ENCODE measurements at places on chromosomes 4 and X. TPM values are rescaled to one million over a fixed set of nuclear protein-coding genes. Genes with fewer than 3 reads are reported as not detected.

- no peak for DNase-seq
Measured at GRCh38 chr4:94636004-94636403, 121.8 kb upstream of the BMPR1B start.

DNA sequence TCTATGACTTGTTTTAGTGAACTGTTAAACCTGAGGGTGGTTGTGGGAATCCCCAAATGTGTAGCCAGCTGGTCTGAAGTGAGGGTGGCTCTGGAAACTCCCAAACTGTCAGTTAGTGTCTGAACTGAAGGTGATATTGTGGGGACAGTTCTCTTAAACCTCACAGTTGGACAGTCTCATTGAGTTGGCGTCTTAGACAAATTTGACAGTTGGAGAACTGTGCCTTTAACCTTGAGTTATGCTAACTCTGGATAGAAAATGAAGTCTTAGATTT is 20.7 kb upstream of the CTSO start:
- no peak for DNase-seq

GRCh38 chr4:174089711-174090110 is 193.8 kb downstream of the FBXO8 start:
- DNase-seq, result no peak

- DNase-seq, result no peak
Measured at GRCh38 chr4:52743444-52744019, 7.7 kb downstream of the ERVMER34-1 start.

TTC29 gene
- not detected for total RNA-seq

IL13RA2 gene
- total RNA-seq, result not detected

GRCh38 chr4:175325230-175325629 is 407.1 kb downstream of the ADAM29 start:
- no peak for DNase-seq

GPC3 gene
- total RNA-seq, result 13.3 TPM

DNA sequence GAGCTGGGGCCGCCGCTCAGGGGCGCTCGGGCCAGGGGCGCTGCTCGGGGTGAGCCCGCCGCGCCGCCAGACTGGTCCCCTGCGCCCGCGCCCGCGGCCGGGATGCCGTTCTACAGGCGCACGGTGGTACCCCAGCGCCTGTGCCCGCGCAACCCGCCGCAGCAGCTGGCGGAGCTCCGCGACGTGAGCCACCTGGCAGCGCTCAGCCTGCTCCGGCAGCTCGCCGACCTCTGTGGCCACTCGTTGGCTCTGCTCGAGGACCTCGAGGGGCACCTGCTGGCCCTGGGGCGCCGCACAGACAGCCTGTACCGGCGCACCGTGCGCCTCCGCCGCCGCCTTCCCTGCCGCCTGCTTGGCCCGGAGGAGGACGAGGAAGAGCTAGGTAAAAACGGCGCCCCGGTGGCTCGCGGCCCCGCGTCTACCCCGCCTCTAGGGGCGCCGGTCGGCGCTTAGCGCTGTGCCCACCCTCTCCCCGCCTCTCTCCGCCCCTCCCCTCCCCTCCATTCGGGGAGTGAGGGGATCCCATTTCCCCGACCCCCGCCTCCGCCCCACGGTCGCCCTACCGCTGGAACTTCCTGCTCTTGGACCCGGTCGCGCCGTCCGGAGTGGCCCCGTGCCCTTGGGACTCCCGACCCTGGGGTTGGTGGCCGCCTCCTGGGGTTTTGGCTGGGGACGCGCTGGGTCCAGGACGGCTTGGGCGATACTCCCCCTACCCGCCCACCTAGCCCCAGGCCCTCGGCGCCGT is 513 bp downstream of the NHSL2 start:
- DNase-seq, result no peak

GRCh38 chrX:23066588-23067281 is 67.0 kb downstream of the DDX53 start:
- no peak for DNase-seq

DNA sequence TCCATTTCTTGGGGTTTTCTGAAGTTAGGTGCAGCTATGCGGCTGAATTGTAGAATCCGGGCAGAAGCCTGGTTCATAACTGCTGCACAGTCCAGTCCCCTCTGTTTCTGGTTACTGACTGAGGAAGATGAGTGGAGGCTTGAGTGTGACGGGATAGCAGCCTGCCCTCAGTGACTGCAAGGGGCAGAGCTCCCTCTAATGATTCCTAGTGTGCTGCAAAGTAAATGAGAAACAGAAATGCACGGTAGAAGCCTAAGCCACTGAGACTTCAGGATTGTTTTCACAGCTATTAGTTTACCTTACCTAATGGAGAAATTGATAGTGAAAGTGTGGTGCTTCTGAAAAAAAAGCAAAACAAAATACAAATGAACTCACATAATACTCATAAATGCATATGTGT is 189.2 kb downstream of the GPM6A start:
- DNase-seq, result no peak

- peak; percentile 37 for DNase-seq
Measured at GRCh38 chr4:82644734-82645126, 82.9 kb upstream of the TMEM150C start.

CCDC110 gene
- total RNA-seq, result 6.3 TPM

AVPR2 gene
- total RNA-seq, result 1.2 TPM

GRCh38 chr4:154719087-154719486 is 24.7 kb upstream of the LRAT start:
- DNase-seq, result no peak

PIR gene
- total RNA-seq, result 24.9 TPM

- peak; percentile 50 for DNase-seq
Measured at GRCh38 chr4:5504486-5504885, 203.9 kb downstream of the EVC2 start.

DNA sequence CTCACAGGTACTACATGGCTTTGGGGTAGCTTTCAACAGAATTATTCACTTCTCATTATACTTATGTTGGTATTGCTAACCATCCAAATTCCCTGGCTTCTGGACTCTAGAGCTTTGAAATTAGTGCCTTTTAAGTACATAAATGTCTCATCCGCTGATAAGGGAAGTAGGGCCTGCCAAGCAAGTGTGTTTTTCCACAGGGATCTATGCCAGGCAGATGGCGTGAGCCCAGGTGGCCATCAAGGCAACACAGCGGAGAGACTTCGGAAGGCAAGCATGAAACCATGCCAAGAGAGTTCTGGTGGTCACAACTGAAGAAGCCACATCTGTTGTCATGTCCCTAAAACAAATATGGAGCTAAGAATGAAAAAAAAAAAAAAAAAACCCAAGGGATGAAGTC is 503.1 kb upstream of the LCORL start:
- DNase-seq, result no peak

NEIL3 gene
- not detected for total RNA-seq

DNA sequence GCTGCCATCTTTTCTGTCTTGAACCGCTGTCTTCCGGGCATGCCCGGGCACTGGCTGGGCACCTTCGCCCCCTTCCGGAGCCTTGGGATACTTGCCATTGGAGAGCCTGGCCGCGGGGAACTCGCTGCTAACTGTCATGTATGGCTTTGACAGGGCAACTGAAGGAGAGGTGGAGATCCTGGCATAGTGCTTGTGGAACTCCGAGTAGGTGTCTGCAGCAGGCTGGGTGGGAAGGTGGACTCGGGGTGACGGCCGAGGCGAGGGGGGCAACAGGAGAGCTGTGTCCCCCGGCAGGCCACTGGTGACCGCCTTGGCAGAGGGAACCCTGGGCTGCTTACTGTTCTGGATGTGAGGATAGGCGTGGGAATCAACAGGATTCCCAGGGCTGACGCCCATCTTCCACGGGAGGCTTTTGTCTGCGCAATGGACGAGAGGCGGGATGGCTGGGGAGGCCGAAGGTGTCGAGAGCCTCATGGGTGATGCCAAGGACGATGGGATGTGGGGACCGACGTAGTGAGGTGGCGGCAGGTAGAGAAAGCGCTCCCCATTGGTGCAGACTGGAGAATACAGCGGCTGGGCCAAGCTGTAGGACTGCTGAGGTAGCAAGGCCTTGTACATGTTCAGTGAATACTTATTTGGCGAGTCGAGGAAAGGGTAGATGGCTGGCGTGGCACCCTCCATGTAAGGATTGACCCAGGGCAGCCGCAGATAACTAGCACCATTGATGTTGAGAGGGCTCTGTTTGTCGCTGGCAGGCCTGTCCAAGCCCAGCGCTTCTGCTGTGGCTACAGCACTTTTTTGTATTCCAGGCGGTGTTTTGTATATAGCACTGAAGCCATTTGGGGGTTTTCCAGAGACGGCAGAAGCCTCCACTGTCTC is 23.4 kb downstream of the BCOR start:
- DNase-seq, result no peak

DNA sequence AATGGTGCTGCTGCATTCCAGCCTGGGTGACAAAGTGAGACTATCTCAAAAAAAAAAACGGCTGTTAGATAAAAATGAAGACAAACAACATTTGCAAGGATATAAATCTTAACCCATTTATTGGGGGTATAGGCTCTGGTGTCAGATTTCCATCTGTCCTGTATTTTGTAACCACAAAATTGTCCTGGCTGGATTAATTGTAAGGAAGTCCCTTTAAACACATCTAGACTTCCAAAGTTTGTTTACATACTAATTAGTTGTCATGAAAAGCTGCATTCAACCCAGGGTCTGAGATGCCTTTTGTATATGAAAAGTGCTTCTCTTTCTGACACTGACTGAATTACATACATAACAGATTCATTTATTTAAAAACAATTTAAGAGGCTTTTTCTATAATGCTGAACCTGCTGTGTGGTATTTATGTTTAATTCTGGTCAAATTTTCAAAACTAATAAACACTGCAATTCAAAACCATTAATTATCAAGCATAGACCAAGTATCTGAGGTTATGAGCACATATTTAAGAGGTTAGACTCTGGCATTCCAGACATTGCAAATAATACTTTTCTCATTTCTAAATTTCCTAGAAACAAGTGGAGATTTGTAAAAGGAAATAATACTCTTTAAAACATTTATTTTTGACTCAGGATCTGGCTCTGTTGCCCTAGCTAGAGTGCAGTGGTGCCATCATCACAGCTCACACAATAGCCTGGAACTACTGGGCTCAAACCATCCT is 17.5 kb upstream of the UGDH start:
- DNase-seq, result no peak

- DNase-seq, result no peak
Measured at GRCh38 chrX:906586-906985, 276.0 kb downstream of the SHOX start.

AKAP4 gene
- total RNA-seq, result not detected

GRCh38 chr4:70651864-70652506 is 14.3 kb downstream of the JCHAIN start:
- DNase-seq, result no peak

DNA sequence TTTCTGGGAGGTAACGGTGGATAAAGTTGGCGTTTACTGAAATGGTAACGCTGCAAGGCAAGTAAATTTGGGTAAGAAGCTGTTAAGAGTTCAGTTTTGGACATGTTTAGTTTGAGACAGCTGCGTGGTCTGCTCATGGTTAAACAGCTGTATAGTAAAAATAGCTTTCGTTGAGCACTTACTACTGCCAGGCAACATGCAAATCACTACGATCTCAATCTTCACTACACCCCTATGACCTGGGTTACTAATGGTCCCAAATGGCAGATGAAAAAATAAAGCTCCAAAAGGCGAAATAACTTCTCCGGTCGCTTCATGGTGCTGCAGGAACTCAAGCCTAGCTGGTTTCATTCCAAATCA is 22.2 kb downstream of the FABP2 start:
- DNase-seq, result no peak

DNA sequence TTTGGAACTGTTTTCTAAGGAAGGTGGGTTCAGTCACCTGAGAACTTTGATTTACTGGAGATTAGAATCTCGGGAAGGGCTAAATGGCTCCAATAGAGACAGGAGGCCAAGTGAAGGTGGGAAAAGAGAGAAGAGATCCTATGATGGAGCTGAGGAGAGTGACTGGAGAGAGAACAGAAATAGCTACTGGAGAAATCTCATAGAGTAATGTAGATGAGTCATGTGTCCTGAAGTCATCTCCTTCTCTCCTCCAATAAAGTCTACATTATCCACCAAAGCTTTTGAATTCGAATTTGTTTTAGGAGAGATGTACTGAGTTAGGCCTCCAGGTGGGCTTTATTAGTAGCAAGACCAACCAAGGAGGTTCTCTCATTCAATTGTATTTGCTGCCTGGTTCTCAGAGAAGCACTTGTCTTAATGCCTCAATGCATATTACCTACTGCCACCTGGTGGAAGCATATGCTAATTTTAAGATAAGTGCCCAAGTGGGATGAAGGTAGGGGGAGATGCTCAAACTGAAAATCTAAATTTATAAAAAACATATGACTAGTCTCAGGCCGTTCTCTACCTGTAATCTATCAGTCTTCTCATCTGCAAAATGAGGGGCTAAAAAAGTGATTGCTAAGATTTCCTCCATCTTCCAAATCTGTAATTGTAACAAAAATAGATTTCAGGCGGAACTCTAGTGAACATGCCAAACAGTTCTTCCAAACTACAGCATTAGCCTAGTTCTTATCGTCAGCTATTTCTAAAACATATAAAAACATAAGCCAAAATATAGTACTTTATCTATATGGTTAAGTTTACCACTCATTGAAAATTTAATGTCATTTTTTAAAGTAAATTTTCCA is 24.4 kb downstream of the TXK start:
- DNase-seq, result no peak

GRCh38 chrX:72060921-72061490 is 70.7 kb downstream of the RTL5 start:
- no peak for DNase-seq
